Left lung (tissue), 14 donors: ENCODE measurements at places on chromosomes 3 and 15. TPM values are rescaled to one million over a fixed set of nuclear protein-coding genes. Genes with fewer than 3 reads are reported as not detected.

DNA sequence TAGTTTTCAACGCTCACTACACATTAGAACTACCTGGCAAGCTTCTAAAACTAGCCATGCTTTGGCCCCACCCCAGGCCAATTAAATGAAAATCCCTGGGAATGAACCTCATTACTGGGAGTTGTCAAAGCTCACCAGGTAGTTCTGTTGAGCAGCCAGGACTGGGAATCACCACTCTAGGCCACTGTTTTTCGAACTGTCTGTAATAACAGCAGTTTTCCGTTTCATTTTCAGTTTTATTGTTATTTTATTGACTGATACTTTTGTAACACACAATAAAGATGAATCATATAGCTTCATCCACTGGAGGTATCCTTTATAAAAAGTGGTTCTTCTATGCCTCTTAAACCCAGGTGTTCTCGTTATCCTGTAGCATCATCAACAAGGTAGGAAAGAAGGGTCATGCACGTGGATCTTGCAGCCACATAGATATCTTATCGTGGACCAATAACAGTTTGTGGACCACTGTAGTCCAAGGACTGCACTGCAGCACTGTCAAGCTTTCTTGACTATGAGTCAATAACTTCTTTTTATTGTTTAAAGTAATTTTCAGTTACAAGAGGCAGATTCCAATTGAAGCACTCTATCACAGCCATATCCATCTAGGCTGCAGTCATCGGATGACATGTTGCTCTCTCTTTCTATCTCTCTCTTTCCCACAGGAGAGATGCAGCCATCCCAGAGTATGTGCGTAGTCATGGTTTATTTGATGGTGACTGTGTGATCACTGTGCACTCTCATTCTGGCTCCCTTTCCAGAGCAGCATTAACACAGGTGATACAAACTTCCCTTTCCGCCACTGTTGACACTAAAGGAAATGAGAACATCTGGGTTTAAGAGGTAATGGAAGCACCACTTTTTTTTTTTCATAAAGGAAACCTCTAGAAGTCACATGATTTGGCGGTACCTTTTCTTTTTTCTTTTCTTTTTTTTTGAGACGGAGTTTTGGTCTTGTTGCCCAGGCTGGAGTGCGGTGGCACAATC lies 39.0 kb upstream of the BLM start:
- no peak for DNase-seq

DNA sequence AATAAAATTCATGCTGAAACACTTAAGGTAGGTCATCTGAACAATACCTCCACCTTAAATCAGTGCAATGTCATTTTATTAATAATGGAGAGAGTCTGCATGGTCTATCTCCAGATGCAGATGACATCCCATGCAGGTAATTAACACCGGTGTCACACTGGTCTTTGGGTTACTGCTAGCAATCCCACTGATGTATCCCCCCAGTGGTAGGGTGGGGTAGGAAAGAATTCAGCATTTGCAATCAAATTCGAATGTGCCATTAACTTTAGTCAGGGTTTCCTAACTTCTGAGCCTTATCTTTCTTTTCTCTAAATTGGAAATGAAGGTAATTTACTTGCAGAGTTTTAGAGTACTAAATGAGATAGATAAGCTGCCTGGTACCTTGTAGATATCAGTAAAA lies 44.4 kb downstream of the KIF15 start:
- DNase-seq = no peak

DNA sequence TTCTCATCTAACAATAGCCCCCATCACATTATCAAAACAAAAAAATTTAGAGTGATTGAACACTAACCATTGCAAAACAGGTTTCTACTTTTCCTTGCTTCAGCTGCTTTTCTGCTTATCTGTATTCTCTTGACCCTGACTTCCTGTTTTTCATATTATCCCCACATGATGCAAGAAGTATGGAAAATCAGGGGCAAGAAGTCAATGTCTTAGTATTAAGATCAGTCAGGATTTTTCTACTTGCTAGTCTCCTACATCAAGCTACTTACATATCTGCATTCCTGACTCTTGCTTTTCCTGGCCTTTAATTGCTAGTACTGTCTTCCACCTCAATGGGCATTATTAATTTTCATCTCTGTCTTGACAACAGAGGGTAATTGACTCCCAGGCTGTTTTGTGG lies 300.2 kb downstream of the OTOL1 start:
- DNase-seq = no peak

AADACL2 gene
- not detected for polyA plus RNA-seq

ZNF774 gene
- 6.2 TPM for polyA plus RNA-seq

IL5RA gene
- 5.2 TPM for polyA plus RNA-seq

RPL4 gene
- polyA plus RNA-seq = 4,421 TPM

DNA sequence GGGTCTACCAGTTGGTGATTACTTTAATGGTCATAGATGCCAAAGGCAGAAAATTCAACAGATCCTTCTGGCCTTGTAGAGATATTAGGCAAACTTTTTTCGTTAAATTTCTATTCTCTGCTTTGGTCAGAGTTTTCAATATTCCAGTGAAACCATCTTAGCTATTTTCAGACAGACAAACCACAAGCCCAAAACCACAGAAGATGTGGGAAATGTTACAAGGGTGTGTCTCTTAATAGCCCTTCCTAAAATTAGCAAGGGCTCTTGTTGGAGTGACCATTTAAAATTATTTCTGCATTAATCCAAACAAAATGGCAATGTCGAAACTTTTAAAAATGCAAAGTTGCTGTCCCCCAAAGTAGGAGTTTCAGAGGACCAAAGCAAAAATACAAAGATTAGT lies 102.8 kb downstream of the ARRDC4 start:
- DNase-seq = no peak

MCF2L2 gene
- 3.5 TPM for polyA plus RNA-seq

DNA sequence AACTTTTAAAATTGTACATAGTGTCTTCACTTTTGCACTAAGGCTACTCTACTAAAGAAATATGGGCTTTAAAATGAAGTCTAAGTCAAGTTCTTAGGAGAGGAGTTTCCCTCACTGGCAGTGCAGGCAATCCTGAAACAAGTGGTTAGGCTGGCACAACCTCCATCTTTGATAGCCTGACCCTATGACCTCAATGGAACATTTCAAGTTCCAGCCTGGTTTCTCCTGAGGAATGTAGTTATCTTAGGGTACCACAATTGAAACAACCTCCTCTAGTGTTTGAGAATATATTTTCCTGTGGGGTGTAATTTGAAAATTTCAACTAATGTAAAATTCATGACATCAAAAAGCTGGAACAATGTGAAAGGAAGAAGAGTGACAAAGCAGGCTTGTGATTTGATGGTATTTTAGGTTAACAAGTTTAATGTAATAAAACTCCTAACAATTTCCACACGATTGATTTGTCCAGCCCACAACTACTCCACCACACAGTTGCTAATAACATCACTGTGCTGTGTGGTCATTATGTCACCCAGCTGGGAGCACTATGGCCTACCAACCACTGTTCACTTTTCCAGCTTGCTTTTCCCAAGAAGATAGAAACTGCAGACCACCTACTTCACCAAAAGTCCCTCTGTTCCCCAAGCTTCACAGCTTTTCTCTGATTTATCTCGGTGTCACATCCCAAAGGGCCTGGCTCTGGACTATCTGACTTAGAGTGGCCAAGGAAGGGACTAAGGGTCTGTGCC lies 1.8 kb downstream of the WWTR1 start:
- DNase-seq = peak; percentile 26

GRCh38 chr3:127726894-127727293 lies 54.1 kb downstream of the ABTB1 start:
- DNase-seq = no peak
